Right lobe of liver (tissue), 6 donors: ENCODE measurements at places on chromosomes 11 and 22.

DNA sequence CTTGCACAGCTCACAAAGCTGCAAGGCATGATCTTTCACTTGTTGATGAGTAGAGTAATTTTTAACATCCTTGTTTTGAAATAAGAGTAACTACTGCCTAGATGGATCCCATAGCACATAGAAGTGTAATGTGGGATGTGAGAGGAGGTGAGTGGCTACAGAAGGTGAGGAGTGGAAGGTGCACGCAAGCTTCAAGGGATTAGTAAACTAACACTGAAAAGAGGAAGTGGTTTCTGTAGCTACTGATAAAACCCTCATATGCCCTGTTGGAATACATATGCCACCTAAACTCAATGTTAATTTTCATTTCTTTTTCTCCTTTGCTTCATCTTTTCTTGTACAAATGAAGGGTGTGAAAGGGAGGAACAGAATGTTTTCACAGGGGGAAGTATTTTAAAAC, 22.0 kb upstream of the CTSC start:
- DNase-seq: no peak

DNA sequence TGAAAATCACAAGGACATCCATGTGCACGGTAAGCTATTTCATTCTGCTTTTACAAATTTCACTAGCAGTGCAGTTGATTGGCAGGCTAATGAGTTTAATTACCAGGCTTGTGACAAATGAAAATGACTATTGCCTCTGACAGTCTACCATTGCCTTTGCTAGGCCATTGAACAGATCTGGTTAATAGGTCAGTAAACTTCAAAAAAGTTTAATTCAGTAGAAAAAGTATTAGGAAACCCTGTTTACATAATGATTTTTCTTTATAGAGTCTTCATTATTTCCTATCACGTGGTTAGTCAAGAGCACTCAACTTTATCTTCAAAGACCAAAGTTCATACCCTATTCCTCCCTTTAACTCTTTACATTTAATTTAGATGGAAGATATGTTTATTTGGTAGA, 77.0 kb downstream of the PRMT3 start:
- DNase-seq: no peak

DNA sequence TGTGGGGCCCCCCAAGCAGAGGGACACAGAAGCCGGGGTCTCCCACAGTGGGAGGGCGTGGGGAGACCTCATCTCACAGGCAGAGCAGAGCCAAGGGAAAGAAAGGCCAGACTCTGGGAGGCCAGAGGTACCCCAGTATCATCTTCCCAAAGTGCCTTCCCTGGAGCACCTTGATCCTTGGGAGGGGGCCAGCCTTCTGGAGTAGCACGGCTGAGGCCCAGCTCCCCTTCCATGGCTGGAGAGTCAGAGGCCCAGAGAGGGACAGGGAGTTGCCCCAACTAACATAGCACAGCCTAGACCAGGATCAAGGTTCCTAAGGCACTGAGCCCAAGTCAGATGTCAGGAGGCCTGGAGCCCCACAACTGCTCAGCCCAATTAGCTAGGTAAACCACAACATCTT, 50.6 kb downstream of the ELFN2 start:
- no peak for DNase-seq

DNA sequence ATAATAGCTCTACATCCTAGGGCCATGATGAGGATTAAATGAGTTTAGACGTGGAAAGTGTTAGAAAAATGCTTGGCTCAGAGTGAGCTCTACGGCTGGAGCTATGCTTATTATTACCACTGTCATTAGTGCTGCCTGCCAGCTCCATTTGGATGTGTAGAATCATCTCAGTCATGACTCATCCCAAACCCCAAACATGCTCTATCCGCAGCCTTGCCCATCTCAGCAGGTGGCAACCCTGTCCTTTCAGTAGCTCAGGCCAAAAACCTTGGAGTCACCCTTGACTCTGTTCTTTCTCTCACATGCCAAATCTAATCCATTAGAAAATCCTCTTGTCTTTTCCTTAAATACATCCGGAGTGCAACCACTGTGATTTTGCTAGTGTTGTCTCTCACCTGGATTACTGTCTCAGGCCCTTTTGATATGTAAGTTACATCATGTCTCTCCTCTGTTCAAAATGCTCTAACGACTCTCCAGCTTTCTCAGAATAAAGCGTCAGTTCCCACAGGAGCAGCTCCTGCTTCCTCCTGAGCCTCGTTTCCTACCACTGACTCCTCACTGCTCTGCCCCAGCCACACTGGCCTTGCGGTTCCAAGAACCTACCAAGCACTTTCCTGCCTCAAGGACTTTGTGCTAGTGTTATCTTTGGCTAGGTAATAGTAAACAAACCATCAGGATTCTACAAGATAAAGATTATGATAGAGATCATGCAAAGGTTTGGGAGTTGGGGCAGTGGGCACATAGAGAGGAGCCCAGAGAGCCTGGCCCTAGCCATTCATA, 10.5 kb upstream of the CHRM1 start:
- DNase-seq: no peak

- DNase-seq: no peak
Observed at GRCh38 chr22:33837826-33838225, 82.5 kb downstream of the LARGE1 start.

DNA sequence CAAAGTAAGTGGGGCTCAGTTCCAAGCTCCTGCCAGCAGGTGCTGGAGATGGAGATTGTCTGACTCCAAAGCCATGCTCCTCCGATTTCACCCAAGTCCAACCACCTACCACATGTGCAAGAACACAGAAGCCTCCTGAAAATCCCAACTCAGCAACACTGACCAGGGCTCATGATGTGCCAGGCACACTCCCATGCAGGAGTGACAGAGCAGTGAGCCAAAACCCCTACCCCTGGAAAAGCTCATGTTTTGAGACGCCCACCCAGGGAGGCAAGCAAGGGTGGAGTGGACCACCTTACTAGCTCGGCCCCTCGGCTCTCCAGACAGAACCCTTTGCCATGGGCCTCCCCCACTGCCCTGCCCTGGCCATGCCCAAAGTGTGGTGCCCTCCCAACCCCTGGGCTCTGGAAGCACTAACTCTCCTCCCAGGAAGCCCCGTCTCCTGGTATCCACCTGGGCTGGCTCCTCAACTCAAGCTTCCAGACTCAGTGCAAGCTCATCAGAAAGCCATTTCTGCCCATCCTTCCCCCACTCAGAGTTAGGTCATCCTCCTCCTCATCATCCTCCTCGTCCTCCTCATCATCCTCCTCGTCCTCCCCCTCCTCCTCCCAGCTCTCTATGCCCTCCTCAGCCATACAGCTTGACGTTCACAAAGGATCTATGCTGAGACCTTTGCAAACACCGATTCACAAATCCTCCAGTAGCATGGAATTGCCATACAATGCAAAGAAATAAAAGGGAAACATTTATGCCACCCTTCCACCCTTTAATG, 154.9 kb downstream of the MPPED1 start:
- DNase-seq: no peak

DNA sequence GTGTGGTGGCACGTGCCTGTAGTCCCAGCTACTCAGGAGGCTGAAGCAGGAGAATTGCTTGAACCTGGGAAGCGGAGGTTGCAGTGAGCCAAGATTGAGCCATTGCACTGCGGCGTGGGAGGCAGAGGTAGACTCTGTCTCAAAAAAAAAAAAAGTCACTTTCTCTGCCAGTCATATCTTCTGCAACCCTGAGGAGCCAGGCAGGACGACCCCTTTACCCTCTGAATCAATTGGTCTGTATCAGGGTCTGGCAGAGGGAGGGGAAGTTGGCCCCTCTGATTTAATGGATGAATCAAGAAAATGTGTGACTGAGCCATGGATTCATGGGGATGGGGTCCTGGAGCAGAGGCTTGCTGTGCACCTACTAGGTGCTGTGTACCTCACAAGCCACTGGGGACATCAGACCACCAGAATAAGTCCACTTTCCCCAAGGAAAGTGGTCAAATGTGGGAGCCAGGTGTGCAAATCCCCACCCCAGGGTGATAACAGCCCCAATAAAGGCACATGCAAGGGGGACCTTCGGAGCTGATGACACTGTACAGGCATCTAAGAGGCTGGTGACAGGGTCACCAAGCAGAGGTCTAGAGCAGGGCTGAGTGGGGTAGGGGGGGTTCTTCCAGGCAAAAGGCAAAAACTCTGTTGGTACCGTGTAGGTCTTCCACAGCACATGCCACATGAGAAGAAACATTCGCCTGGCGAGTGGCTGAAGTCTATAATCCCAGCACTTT, 29.0 kb downstream of the TXN2 start:
- DNase-seq: no peak

GRCh38 chr11:73950869-73951710, at the start of gene DNAJB13:
Gene DNAJB13, plus strand, starts transcription at chr11:73951026. Its CDS starts 44 bp downstream, at chr11:73951070.
- no peak for DNase-seq

GRCh38 chr11:117371453-117371852, 43.8 kb downstream of the CEP164 start:
- no peak for DNase-seq

DNA sequence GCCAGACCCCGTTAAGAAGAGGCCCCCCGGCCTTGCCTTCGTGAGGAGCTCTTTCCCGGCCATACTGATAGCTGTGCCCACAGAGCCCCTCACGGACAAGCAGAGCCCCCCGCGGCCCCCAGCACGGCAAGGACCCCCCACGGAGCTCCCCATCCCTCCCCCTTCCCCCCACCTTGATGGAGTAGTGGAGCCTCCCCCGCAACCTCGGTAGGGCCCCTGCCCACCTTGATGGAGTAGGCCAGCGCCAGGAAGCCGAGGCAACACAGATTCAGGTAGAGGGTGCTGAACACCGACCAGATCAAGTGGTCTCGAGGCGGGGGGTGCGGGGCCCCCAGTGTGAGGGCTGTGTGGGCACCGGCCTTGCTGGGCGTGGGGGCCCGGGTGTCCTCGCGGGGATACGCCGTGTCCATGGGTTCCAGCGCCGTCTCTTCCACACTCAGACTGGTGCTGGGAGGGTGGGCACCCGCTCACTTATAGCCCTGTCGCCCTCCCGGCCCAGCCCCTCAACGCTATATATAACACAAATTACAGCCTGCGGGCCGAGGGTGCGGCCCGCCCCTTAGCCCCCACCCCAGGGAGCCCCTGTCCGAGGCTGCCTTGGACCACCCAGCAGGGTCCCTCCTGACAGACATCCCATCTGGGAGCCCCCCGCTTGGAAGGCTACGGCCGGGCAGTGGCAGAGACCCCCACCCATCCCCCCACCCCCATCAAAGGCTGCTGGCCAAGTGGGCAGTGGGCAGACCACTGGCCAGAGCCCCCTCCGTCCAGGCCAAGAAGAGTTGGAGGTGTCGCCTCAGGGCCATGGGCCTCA, at the start of gene IFITM5:
IFITM5 (minus strand) TSS at position 446 of the 811 bp plus-strand sequence; CDS start at position 410, 36 bp downstream.
- no peak for DNase-seq

- no peak for DNase-seq
Observed at GRCh38 chr11:112806876-112807275, 154.3 kb upstream of the NCAM1 start.
